ENCODE measurements at places on chromosomes 3 and 15.

DNA sequence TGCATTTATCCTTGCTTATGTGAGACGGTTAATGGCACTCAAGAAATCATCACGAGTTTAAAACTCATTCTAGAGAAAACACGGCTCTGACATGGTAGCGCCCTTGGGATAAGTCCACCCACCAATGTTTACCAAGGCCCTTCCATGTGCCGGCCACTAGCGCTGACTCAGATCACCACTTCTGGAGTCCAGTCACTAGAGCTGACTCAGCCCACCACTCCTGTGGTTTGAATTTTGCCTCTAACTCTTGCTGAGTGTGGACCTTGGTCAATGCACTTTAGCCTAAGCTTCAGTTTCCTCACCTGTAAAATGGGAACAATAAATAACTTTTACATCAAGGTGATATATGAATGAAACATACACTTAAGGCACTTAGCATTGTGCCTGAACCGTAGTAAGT is 358.4 kb upstream of the PROK2 start:
- no peak for DNase-seq

DNA sequence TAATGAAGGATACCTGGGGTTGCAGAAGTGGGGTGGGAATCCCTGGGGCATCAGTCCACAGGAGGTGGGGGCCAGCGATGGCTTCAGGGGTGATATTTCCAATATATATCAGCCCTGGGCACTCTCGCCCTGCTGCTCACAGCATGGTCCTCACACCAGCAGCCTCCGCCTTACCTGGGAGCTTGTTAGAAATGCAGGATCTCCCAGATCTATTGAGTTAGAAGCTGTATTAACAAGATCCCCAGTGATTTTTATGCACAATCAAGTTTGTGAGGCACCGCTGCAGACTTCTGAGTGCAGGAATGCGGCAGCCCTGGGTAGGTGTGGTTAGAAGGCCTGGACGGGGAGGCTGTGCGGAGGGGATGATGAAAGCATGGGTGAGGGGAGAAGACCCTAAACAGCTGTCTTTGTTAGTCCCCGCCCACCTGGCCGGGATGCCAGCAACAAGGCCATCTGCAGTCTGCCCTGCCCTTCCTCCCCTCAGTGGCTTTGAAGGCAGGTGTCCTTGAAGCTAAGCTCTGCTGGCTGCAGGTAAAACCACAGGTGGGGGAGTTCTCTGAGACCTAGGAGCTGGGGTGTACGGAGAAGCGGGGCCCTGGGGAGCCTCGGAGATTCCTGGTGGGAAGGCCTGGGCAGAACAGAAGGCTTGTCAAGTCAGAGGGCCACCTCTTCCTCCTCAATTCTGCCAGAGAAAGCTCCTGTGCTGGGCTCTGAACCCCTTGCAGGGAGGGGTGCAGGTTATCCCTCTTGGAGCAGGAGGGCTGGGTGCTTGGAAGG is 11.4 kb downstream of the FAM107A start:
- DNase-seq = peak; percentile 77

DNA sequence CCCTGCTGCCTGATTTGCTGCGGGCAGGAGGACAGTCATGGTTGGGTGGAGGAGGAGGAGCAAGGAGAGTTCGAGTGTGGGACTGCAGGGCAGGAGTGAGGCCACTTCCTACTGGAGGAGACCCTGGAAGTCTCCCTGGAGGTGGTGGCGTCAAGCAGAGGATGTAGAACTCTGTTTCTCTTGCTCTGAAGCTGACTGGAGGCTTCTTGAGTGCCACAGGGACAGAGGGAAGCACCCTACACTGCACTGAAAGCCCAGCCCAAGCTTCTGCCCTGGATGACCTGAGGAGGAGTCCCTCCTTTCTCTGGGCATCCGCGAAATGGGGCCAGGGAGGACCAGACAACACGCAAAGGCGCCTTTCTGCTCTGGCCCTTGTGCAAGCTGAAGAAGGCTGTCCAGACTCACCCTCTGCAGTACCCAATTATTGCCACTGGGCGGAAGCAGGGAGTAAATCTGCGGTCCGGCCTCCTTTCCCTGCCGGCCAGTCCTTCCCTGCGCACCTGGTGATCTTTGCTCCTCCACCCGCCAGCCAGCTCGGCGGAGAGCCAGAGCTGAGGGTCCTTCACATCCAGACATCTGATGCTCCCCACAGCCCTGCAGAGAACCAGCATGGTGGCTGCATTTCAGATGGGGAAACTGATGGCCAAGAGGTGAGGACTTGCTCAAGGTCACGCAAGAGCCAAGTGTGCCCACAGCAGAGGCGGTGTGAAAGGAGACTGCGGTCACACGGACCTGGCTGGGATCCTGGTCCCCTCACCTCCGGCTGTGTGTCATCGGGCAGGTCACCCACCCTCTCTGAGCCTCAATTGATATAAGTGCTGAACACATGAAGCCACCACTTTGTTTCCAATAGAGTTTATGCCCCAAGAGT is 207.1 kb downstream of the TBC1D2B start:
- DNase-seq = peak; percentile 4

- no peak for DNase-seq
Measured at GRCh38 chr3:177300039-177300833, 103.0 kb upstream of the TBL1XR1 start.

- DNase-seq = no peak
Measured at GRCh38 chr3:3209714-3210113, 30.2 kb upstream of the CRBN start.

GRCh38 chr3:15557511-15557946 is 36.0 kb upstream of the COLQ start:
- peak; percentile 65 for DNase-seq

DNA sequence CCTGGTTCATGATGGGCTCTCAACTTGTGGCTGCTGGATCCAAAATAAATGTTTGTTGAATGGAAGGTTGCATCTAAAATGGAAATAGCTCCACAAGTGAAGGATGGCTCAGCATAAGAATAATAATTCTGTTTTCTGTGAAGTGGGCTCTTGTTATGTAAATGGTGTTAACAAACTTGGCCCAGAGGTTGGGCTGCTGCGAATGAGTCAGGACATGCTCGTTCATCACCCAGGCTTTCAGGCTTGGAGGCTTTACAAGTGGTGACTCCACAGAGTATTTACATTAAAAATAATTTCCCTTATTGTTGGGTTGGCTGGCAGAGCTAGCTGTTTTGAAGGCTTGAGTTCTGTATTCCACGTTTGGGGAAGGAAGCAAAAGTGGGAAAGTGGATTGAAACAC is 60.5 kb downstream of the ITGB5 start:
- DNase-seq = no peak
